GDM1 (cell line): ENCODE measurements at places on chromosomes 1 and 21.

DNA sequence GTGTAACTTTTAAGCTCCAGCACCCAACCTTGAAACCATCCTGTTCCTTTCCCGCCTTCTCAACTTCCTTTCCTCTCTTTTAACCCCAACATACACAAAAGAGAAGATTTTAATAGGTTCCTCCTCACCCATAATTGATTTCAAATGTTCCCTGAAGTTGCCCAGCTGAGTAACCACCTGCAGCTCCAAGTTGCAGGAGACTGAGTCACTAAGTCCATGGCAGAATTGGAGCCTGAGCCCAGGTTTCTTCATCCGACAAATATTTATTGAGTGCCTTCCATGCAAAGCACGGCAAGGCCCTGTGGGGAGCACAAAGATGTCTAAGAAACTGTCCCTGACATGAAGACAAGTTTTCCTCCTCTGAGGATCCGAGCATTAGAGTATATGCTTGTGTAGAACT, 97.7 kb downstream of the PAPPA2 start:
- no peak for DNase-seq

DNA sequence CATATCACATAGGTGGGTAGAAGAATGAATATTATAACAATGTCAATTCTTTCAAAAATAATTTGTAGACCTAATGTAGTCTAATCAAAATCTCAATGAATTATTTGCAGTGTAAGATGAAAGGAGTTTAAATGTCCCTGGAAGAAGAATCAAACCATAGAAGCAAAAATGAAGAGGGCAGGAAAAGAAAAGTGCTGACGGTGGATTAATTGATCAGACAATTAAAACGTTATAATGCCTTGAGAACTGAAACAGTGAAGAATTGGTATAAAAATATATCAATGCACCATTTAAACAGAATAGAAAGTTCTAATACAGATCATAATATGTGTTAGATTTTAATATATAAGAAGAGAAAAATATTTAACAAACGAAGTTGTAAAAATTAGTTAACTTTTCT, 109.8 kb downstream of the TYW3 start:
- no peak for DNase-seq

DNA sequence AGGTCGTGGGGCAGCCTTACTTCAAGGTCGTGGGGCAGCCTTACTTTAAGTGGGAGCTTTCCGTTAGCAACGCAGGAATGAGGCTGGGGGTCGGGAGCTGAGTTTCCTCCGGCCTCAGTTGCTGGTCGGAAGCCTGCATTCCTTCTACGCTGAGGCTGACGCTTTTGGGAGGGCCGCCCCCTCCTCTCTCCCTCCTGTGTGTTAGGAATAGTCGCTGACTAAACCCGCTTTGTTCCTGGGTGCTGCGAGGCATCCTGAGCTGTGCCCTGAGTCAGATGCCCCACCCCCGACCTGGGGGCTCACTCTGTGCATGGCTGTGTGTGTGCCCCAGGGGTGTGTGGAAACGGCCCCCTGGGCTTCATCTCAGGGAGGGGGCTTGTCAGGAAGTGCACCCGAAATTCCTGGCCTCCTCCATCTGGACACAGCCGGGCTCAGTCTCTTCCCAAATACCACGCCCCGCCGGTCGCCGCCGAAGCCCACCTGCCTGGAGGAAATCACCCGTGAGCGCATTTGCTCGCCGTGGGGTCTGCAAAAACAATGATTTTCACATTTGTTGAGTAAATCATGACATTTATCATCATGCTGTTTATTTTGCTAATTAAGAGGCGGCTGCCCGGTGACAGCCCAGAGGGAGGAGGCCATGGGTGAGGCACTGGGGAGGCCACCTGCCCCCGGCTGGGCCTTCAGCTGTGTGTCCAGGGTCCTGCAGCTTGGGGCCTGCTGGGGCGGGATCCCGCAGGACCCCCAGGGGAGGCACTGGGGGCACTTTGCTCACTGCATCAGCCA, 121.4 kb downstream of the PRDM16 start:
- no peak for DNase-seq

DNA sequence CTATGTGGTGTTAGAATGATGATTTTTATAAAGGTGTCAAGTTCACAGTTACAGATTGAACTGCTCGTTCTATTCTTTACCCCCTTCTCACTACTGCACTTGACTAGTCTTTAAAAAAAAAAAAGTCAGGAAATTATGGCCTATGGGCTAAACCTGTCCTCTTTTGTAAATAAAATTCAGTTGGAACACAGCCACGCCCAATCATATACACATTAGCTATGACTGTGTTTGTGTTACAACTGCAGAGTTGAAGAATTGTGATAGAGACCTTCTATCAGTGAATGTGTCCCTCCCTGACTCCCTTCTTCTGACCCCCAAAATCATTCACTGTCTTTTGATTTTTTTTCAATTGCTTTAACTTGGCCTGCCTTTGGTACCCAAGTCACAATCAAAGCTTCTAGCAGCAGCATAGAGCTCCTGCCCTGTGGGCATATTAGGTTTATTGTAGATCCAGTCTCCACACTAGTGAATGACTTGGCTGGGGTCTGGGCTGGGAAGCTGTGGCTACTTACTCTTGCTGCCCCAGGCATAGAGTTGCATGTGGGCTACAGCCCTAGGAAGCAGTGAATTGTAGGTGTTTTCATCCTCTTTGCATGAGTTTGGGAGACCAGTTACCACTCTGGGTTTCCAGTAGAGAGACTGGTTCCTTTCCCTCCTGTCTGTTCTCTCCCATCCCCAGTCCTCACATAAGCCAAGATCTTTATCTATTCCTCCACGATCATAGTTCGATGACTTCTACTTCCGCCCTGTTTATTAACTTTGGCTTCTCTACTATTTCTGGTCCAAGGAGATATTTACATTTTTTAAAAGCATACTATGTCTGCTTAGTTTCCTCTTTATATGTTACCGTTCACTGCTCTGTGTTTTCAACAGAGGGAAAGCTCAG, 249.9 kb downstream of the FMN2 start:
- DNase-seq: no peak

GRCh38 chr1:181430015-181430885, 53.1 kb upstream of the CACNA1E start:
- DNase-seq: no peak
